ENCODE measurements at places on chromosomes 4 and X. TPM values are rescaled to one million over a fixed set of nuclear protein-coding genes. Genes with fewer than 3 reads are reported as not detected.

GRCh38 chrX:71458866-71459265, 74.0 kb upstream of the OGT start:
- H3K27ac ChIP-seq, result no peak overlapping the region
- no peak overlapping the region for H3K4me3 ChIP-seq
- no peaks in the 10 kb centered on the region for H3K4me1 ChIP-seq
- no peaks in the 10 kb centered on the region for H3K27me3 ChIP-seq

Gene TMEM154
- 5.1 TPM for polyA plus RNA-seq

Gene SPANXN3
- polyA plus RNA-seq, result not detected

Gene GPR119
- not detected for polyA plus RNA-seq

DNA sequence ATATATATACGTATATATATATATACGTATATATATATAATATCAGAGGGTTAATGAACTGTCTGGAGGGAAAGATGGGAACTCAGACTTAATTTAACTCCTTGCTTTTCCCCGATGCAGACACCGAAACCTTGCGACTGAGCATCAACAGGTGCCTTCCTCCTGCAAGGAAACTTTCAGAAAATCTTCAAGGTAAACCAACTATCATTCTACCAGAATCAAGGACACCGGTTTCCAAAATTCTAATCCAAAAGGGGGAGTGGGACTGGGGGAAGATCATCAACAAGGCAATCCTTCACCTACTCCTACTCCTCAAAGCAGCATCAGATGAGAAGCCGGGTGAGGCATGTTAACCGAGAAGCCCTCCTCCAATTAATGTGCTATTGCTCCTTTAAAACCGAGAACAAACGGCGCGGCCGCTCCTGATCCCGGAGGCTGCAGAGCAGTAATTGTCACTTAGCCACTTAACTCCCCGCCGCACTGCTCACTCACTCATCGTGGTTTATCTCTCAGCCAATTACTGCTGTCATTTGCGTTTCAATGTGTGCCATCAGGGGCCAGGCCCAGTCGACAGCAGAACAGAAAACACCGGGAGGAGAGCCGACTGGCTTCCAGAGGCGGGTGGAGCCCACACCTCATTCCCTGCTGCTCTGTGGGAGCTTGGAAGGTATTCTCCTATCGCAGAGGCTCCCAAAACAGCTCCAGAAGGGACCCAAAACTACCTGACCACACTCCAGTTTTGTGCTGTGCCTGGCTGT, 61.7 kb downstream of the MAML3 start:
- H3K27me3 ChIP-seq, result no peaks in the 10 kb centered on the region
- peaks cover 82% of the 10 kb centered on the region for H3K4me1 ChIP-seq
- peak overlapping the region; percentile 88 for H3K27ac ChIP-seq
- DNase-seq, result peak; percentile 55

GRCh38 chrX:14496674-14497073, 32.7 kb upstream of the GLRA2 start:
- no peak overlapping the region for H3K27ac ChIP-seq
- H3K4me3 ChIP-seq, result no peak overlapping the region
- no peaks in the 10 kb centered on the region for H3K36me3 ChIP-seq
- no peak for DNase-seq

- H3K27ac ChIP-seq, result no peak overlapping the region
- no peaks in the 10 kb centered on the region for H3K4me1 ChIP-seq
- no peaks in the 10 kb centered on the region for H3K27me3 ChIP-seq
- no peak overlapping the region for H3K4me3 ChIP-seq
- no peak for DNase-seq
Observed at GRCh38 chr4:20126906-20127305, 124.8 kb upstream of the SLIT2 start.

Gene NIPAL1
- polyA plus RNA-seq, result 0.27 TPM

GRCh38 chr4:3114377-3114776, 39.9 kb downstream of the HTT start:
- H3K27ac ChIP-seq, result no peak overlapping the region
- no peaks in the 10 kb centered on the region for H3K27me3 ChIP-seq
- H3K36me3 ChIP-seq, result peaks cover 18% of the 10 kb centered on the region
- H3K4me3 ChIP-seq, result no peak overlapping the region

- H3K27me3 ChIP-seq, result peaks cover 20% of the 10 kb centered on the region
- no peaks in the 10 kb centered on the region for H3K4me1 ChIP-seq
- no peak for DNase-seq
- no peak overlapping the region for H3K27ac ChIP-seq
Observed at GRCh38 chr4:116925900-116926457, 159.4 kb downstream of the TRAM1L1 start.

Gene CDX4
- polyA plus RNA-seq, result not detected

- H3K4me3 ChIP-seq, result no peak overlapping the region
- peaks cover 12% of the 10 kb centered on the region for H3K4me1 ChIP-seq
- no peak for DNase-seq
- H3K36me3 ChIP-seq, result no peaks in the 10 kb centered on the region
- H3K27ac ChIP-seq, result no peak overlapping the region
- no peaks in the 10 kb centered on the region for H3K27me3 ChIP-seq
Observed at GRCh38 chr4:22414833-22415232, 101.0 kb downstream of the ADGRA3 start.

DNA sequence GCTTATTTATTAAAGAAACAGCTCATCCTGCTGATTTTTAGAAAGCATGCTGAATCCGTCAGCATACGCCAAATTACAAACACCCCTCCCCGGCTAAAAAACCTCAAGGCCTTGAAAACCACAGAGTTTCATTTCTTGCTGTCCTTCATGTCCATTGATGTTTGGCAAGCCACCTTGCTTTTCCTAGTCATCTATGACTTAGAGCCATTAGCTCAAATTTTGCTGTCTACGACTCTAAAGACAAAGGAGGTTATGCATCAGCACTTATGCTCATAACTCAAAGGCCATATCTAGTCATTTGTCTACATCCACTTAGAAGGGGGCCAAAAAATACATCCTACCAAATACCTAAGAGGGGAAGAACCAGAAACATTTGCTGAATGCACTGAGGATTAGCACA, 925.1 kb downstream of the PCDH7 start:
- H3K4me1 ChIP-seq, result no peaks in the 10 kb centered on the region
- no peaks in the 10 kb centered on the region for H3K36me3 ChIP-seq
- H3K4me3 ChIP-seq, result no peak overlapping the region
- no peak overlapping the region for H3K27ac ChIP-seq
- no peak for DNase-seq

DNA sequence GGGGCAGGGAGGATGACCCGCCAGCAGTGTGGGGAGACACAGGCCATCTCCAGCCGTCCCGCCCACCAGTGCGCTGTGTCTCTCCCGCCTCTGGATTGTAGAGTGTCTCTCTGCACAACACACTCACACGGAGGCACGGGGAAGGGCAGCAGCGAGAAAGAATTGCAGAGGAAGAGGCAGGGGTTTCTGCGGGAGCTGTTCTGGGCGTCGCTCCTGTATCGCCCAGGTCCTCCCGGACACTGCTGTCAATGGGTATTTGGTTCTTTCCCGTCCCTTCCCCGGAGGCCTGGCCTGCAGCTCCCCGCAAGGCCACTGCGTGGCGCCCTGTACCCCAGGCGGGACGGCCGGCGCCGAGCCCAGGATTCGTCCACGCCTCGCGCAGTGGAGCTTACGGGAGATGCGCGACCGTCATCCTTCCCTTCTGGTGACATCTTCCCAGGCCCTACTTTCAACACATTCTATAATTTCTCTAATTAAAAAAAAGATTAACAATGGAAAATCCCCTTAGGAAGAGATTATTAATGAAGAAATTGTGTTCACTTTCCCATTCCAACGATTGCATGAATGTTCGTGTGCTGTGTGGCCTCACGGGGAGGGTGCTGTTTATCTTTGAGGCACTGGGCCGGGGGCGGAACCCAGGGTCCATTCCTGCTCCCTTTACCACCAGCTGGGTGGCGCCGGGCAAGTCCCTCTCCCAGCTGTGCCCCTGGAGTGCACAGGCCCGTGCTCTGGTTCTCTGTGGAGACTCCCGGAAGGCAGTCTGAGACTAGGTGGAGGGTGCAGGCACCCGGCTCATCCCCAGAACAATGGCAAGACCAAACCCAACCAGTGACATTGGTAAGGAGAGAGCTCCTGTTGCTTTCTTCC, 95.7 kb downstream of the CPZ start:
- H3K4me1 ChIP-seq, result no peaks in the 10 kb centered on the region
- peak; percentile 4 for DNase-seq
- H3K27ac ChIP-seq, result no peak overlapping the region
- H3K36me3 ChIP-seq, result no peaks in the 10 kb centered on the region
- no peak overlapping the region for H3K4me3 ChIP-seq

DNA sequence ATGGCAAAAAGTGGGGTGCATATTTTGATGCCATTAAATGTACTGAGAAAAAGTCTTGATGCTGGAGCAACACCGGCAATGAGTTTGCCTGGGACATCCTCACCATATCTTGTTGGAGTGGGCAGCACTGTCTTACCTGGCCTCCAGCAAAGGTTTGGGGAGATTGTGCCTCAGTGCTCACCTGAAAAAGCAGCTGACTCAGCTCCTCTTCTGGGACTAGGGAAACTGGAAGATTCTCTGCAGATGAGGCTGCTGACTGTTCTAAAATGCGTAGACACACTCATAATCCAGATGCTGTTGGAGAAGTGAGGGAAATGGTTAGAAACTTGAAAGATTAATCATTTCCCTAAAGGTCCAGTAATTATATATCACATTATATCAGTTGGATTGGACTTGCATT, 593.7 kb upstream of the HS3ST1 start:
- H3K27ac ChIP-seq, result no peak overlapping the region
- no peaks in the 10 kb centered on the region for H3K4me1 ChIP-seq
- no peak for DNase-seq

Gene ITM2A
- polyA plus RNA-seq, result 10.4 TPM

Gene ARSJ
- 16.3 TPM for polyA plus RNA-seq

Gene LRBA
- polyA plus RNA-seq, result 15.6 TPM

GRCh38 chr4:39354254-39354552, 12.0 kb downstream of the RFC1 start:
- H3K27ac ChIP-seq, result peak overlapping the region; percentile 92
- peak overlapping the region; percentile 73 for H3K4me3 ChIP-seq
- H3K36me3 ChIP-seq, result no peaks in the 10 kb centered on the region
- no peak for DNase-seq
- no peaks in the 10 kb centered on the region for H3K27me3 ChIP-seq

- H3K27me3 ChIP-seq, result no peaks in the 10 kb centered on the region
- no peak overlapping the region for H3K27ac ChIP-seq
- no peaks in the 10 kb centered on the region for H3K36me3 ChIP-seq
- no peak overlapping the region for H3K4me3 ChIP-seq
Observed at GRCh38 chrX:107470971-107471370, 21.5 kb downstream of the FRMPD3 start.

Gene CT45A5
- polyA plus RNA-seq, result not detected

Gene SOD3
- polyA plus RNA-seq, result not detected

Measured in endothelial cell of umbilical vein (primary cell).